Kidney epithelial cell (primary cell): ENCODE measurements at places on chromosomes 5 and 9. TPM values are rescaled to one million over a fixed set of nuclear protein-coding genes. Genes with fewer than 3 reads are reported as not detected.

Gene PHF24
- total RNA-seq: 0.07 and 0.58 TPM in 2 replicates

Gene LECT2
- not detected in 2 replicates for total RNA-seq

Gene FOXD4L6
- not detected in 2 replicates for total RNA-seq

Gene NTNG2
- 0.42 and 0.89 TPM in 2 replicates for total RNA-seq

Gene IGIP
- 3.1 and 4.1 TPM in 2 replicates for total RNA-seq

Gene GPX3
- 5.5 and 6.3 TPM in 2 replicates for total RNA-seq

Gene EIF4E1B
- total RNA-seq: not detected in 2 replicates

Gene SLC6A19
- total RNA-seq: not detected in 2 replicates

Gene HCN1
- total RNA-seq: not detected in 2 replicates

Gene LCN9
- not detected in 2 replicates for total RNA-seq

Gene CA9
- 0.04 and 0.27 TPM in 2 replicates for total RNA-seq

Gene ADAMTS12
- total RNA-seq: 3.4 and 4.1 TPM in 2 replicates

Gene ZNF366
- 0.13 TPM in 1 of 2 replicates, not detected in the other for total RNA-seq

Gene INVS
- 18.6 and 18.7 TPM in 2 replicates for total RNA-seq

Gene ASS1
- total RNA-seq: 45.6 and 50.8 TPM in 2 replicates

Gene SLC34A3
- total RNA-seq: 0.25 TPM in 1 of 2 replicates, not detected in the other

Gene NUDT12
- 11.2 and 13.1 TPM in 2 replicates for total RNA-seq

Gene C1QTNF2
- 0.07 TPM in 1 of 2 replicates, not detected in the other for total RNA-seq

Gene F2RL1
- total RNA-seq: 144 TPM in 2 replicates

Gene PAEP
- 0.21 TPM in 1 of 2 replicates, not detected in the other for total RNA-seq

Gene TMEM174
- not detected in 2 replicates for total RNA-seq

Gene HACD4
- 0.46 and 0.62 TPM in 2 replicates for total RNA-seq

Gene CNTLN
- 3.8 and 4.1 TPM in 2 replicates for total RNA-seq

Gene SLCO4C1
- 1.1 and 1.5 TPM in 2 replicates for total RNA-seq

Gene BARHL1
- total RNA-seq: not detected in 2 replicates

Gene CCDC69
- total RNA-seq: 3.1 and 4.4 TPM in 2 replicates

Gene SYK
- total RNA-seq: 12.3 and 15.0 TPM in 2 replicates

Gene KIF20A
- total RNA-seq: 4.4 and 4.6 TPM in 2 replicates

Gene COL23A1
- total RNA-seq: 0.17 and 0.21 TPM in 2 replicates
